NCI-H446 treated with DMSO at 0.1 percent for 48 hours (cell line): ENCODE measurements at places on chromosomes 13 and 19.

- no peak for DNase-seq
These were observed 9.6 kb upstream of the NOTCH3 start for GRCh38 chr19:15210323-15210781.

DNA sequence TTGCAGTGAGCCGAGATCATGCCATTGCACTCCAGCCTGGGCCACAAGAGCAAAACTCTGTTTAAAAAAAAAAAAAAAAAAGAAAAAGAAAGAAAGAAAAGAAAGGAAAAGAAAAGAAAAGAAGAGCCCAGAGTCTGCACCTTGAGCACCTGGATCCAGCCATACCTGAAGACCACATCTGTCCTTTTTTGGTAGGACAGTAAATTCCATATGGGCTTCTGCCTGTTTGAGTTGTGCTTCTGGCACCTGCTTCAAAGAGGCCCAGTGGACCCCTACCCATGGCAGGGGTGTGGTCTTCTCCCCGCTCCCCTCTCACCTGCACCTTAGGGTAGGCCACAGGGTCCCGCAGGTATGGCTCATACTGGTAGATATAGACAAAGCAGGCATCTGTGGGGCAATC, 5.8 kb downstream of the TM6SF2 start:
- DNase-seq: no peak

DNA sequence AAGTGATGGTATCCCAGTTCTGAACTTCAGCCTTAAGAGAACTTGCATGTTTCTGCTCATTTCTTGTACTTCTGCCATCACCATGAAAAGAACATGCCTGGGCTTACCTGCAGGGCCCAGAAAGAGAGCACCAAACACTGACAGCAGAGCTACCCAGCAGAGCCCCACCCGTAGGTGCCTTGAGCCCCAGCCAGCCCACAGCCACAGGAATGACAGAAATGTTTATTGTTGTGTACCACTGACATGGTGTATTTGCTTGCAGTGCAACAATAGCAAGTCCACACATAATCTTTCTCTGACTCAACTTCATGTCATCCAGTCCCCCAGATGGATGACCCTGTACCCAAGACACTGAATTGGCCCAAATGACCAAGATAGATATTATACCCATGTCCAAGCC, 195.2 kb downstream of the TSHZ3 start:
- no peak for DNase-seq

DNA sequence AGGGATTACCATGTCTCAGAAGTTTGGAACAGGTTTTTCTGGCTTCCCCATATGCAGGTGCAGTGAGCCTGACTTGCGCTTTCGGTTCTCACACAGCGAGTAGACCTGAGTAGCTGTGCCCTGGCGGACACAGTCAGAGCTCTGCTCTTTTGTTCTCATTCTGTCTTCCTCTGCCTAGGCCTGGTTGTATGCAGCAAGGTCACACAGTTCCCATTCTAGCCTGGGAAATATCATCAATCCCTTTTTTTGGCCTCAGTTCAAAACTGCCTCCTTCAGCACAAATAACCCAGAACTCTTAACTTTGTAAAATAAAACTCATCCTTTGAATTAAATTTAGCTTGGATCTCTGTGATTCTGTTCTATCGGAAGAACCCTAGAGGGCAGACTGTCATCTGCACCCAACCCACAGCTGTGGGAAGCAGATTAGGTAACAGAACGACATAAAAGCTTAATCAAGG, 10.2 kb downstream of the OXGR1 start:
- no peak for DNase-seq

DNA sequence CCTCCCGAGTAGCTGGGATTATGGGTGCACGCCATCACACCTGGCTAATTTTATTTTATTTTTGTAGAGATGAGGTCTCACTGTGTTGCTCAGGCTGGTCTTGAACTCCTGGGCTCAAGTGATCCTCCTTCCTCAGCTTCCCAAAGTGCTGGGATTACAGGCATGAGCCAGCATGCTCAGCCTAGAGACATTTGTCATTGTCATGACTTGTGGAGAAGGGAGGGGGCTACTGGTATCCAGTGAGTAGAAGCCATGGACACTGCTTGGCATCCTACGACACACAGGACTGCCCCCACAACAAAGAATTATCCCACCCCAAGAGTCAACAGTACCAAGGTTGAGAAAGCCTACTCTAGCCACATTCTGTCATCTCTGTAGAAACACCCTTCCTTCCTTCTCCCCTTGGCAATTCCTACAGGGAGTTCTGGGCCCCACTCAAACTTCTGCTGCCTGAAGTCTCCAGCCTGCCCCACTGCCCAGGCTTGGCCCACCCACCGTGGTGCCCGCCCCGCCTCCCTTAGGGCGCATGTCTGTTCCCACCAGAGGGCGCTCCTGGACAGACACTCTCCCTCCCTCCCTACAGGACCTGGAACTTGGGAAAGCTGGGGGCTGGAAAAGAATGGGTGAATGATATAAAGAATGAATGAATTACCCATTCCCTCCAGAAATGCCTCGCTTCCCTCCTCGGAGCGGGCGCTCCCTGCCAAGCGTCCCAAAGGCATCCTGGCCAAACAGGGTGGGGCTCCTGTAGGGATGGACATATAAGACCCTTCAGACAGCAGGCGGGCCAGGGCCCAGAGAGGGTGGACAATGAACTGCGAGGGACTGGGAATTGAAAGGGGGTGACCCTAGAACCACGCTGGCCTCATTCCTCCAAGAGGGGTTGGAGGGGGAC, 5.5 kb upstream of the EMP3 start:
- peak; percentile 61 for DNase-seq

- DNase-seq: no peak
These were observed 13.5 kb upstream of the FKRP start for GRCh38 chr19:46732172-46732938.

DNA sequence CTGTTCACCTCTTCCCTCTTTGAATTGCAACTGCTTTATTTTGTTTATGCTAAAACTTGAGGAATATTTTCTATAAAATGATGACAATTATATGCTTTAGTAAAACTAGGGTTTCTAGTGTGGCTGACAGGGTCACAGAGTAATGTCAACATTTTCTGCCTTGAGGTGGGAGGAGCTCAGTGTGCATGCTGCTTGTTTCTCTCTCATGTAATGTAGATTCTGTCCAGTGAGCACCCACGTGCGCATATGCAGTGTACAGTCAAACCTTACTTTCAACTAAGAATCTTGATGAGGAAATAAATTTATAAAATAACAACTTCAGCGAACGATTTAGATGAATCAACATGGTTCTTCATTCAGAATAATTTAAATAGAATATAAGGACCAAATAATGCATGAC, 603.9 kb downstream of the PCDH17 start:
- DNase-seq: no peak

GRCh38 chr13:40341096-40341471, 325.4 kb downstream of the FOXO1 start:
- DNase-seq: no peak

DNA sequence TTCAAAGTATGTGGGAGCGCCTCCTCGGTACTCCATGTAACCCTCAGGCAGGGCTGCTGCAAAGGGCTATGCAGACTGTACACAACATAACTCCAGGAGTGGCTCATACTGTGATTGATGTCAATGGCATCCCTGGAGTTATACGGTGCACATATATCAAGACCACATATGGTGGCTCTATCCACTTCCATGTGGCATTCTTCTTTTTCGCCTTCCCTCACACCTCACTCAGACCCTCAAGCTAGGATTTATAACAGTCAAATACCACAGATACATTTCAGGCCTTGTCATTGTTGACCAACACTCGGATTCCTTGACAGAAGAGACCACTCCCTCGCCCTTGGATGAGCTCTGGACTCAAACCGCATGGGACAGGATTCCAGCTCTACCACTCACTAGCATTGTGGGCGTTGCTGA, 11.3 kb upstream of the UBL3 start:
- DNase-seq: no peak

- DNase-seq: no peak
These were observed 61.8 kb downstream of the PCDH9 start for GRCh38 chr13:67168384-67168783.

GRCh38 chr13:50873467-50873866, 30.0 kb upstream of the DLEU7 start:
- no peak for DNase-seq
